ENCODE measurements at places on chromosomes 12 and 14.
A peak's percentile ranks its signal among the peaks of the same experiment; 100 is the strongest.

GRCh38 chr12:52074971-52075724 is 4.4 kb upstream of the SMIM41 start:
- DNase-seq, result no peak

DNA sequence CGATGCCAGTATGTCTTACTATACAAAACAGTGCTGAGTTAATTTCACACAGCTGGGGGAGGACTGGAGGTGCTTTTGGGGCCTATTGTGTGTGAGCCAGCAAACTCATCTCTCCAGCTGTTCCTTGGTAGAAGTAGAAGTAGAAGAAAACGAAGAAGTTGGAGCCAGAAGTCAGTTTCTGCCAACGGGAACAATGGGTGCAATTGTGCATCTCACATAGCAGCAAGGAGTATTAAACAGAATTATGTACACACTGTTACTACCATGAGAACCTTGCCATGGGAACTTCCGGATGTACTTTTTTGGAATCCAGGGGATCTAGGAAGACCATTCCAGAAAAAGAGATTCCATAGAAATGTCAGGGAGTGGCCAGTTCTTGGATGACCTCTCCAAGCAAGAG is 88.6 kb downstream of the VCPKMT start:
- DNase-seq, result peak; percentile 50

- DNase-seq, result no peak
Measured at GRCh38 chr14:54528973-54529372, 19.3 kb downstream of the CGRRF1 start.

DNA sequence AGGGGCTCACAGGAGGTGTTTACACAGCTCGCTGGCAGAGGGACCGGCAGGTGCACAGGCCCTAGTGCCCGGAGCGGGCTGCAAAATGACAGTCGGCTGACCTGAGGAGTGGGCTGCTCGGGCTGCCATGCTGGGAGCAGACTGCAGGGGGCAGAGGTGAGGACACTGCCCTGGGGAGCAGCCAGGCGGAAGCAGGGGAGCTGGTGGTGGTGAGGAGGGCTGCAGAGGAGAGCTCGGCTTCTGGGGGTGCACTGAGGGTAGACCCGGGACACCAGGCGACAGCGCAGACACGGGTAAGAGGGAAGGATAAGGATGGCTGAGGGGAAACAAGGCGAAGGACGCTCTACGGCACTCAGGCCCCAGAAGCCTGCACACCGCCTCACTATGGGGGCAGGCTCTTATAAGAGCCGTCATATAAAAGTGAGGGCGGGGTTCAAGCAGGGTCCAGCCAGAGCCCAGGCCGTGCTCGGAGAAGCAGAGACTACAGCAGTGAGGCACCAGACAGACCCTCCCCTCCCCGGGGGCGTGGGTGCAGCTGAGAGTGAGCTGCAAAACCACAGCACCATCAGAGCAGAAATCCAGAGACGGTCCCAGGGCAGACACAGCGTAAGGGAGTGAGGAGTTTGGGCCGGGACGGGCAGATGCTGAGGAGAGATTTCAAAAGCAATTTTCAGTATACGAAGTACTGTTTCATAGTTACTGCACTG is 62.5 kb downstream of the CCDC88C start:
- DNase-seq, result no peak

DNA sequence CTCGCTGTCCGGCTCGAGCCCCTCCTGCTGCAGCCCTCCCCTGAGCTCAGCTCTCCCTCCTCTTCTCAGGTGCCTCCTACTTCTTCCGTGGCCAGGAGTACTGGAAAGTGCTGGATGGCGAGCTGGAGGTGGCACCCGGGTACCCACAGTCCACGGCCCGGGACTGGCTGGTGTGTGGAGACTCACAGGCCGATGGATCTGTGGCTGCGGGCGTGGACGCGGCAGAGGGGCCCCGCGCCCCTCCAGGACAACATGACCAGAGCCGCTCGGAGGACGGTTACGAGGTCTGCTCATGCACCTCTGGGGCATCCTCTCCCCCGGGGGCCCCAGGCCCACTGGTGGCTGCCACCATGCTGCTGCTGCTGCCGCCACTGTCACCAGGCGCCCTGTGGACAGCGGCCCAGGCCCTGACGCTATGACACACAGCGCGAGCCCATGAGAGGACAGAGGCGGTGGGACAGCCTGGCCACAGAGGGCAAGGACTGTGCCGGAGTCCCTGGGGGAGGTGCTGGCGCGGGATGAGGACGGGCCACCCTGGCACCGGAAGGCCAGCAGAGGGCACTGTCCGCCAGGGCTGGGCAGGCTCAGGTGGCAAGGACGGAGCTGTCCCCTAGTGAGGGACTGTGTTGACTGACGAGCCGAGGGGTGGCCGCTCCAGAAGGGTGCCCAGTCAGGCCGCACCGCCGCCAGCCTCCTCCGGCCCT is 22.8 kb downstream of the MMP17 start:
- DNase-seq, result peak; percentile 25

GRCh38 chr12:121781484-121781997 is 11.9 kb downstream of the RHOF start:
- peak; percentile 58 for DNase-seq

- no peak for DNase-seq
Measured at GRCh38 chr12:27186022-27186839, 57.9 kb upstream of the STK38L start.

DNA sequence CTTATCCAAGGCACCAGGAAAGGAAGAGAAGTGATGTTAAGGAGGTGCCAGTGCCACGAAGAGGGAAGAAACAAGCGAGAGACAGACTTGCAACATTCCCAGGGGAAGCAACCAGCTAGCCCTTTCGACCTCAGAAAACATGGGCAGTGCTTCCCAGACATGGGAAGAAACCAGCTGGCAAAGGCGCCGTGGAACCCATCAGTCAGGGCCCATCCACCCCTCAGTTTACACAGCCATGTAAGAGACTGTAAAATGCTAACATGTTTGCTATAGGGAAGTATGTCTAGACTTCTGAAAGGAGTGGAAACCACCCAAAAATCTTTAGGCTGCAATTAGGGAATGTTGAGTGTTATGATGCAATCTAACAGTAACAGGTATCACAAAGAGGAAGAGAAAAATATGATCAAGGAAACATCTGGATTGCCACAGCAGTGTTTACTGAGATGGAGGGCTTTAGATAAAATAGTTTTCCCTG is 26.3 kb downstream of the ANAPC5 start:
- DNase-seq, result no peak

GRCh38 chr12:617304-617915 is 45.8 kb downstream of the NINJ2 start:
- DNase-seq, result peak; percentile 51
